ENCODE measurements at places on chromosomes 7 and 10.
A peak's percentile ranks its signal among the peaks of the same experiment; 100 is the strongest.

DNA sequence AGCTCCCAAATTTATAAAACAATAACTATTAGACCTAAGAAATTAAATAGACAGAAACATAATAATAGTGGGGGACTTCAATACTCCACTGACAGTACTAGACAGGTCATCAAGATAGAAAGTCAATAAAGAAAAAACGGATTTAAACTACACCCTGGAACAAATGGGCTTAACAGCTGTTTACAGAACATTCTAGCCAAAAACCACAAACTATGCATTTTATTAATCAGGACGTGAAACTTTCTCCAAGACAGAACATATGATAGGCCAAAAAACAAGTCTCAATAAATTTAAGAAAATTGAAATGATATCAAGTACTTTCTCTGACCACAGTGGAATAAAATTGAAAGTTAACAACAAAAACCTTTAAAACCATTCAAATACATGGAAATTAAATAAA is 46.4 kb downstream of the ZNF680 start:
- no peak for DNase-seq

GRCh38 chr7:3861941-3862340 is 560.9 kb downstream of the SDK1 start:
- no peak for DNase-seq

DNA sequence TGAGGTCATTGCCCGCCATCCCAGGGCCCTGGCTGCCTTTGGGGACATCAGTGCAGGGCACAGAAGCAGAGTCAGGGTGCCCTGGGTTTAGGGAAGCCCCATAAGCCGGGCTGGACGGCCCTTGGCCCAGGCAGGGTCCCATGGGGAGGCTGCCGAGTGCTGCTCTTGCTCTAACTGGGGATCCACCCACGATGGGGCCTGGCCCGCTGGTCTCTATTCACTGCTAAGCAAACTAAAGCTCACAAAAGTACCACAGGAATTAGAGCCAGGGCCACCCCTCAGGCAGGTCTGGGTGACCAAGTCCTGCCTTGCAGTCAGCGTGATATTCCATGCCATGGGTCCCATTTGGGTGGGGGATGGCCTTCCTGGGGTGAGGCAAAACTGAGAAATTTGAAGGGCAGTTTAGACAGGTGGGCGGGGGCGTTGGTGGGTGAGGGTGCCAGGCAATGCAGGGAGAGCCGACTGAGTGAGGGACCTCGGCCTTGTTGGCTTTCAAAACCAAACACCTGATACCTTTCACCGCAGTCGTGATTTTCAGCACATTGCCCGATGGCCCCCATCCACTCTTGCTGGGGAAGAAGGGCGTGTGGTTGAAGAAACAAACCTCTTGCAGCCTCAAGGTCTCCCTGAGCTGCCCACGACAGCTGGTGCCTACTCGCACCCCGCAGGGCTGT is 92.8 kb upstream of the PPIF start:
- no peak for DNase-seq

- no peak for DNase-seq
These were observed 502.8 kb downstream of the REEP3 start for GRCh38 chr10:64023926-64024470.

DNA sequence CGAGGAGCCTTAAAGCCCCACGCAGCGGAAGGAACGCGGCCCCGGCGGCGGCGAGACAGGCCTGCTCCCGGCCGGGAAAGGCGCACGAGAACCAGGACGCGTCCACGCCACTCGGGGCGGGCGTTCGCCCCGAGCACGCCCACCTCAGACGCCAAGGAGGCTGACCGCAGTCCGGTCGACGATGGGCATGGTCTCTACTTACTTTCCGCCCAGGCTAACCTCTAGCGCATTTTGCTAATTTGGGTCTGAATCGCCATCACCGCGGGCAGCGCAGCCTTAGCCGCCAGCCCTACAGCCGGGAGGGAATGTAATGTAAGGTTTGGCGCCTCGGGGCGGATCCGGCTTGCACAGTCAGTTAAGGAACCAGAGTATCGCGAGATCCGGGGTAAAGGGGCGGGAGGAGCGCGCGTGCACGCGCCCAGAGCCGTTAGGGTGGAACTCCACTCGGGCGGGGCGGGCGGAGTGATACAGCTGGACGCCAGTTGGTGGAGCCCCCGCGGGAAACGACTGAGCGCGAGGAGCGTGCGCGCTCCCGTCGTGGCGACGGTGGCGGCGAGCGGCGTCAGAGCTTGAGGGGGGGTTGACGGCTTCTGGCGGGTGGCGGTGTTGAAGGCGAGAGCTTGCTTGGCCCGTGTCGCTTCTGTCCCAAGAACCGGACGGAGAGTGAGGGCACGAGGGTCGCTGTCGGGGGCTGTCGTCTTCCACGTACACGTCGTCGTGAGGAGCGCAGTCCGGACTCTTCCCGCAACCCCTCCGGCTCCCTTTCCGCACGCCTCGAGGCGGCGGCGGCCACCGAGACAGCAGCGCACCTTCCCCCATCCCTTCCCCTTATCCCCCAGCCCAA is at the start of gene LUC7L2:
TSS of gene LUC7L2 (plus strand) at position 529 of the 844 bp plus-strand sequence. CDS start 368 bp downstream, outside the sequence.
- DNase-seq: peak; percentile 99

DNA sequence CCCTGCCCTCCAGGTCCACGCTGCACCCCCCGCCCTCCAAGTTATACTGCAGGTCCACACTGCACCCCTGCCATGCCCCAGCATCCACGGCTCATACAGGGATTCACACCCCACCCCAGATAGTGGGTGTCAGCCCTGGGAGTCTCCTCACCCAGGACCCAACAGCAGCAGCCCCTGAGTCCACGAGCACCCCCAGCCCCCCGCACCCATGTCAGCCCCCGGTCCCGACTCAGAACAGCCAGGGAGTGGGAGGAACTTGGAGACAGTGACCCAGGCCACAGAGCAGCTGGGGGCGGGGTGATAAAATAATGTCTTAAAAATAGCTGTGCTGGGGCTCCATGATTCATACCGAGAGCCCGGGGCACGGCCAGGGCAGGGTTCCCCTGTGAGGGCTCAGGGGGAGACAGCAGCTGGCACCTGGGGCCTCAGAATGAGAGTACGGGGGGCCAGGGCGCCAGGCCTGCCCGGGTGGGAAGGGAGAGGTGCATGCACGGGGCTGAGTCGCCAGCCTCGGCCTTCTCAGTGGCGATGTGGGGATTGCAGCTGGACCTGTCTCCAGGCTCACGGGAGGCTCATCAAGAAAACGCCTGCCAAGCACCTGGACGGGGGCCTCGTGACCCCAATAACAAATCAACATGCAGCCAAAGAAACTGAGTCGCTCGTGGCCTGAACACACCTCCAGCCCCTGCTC is 29.8 kb downstream of the ADAP1 start:
- DNase-seq: peak; percentile 53

- no peak for DNase-seq
These were observed 42.0 kb downstream of the MYL10 start for GRCh38 chr7:101586906-101587677.

Data from CD8-positive, alpha-beta T cell (primary cell).